ENCODE measurements at places on chromosomes 6 and 20.

DNA sequence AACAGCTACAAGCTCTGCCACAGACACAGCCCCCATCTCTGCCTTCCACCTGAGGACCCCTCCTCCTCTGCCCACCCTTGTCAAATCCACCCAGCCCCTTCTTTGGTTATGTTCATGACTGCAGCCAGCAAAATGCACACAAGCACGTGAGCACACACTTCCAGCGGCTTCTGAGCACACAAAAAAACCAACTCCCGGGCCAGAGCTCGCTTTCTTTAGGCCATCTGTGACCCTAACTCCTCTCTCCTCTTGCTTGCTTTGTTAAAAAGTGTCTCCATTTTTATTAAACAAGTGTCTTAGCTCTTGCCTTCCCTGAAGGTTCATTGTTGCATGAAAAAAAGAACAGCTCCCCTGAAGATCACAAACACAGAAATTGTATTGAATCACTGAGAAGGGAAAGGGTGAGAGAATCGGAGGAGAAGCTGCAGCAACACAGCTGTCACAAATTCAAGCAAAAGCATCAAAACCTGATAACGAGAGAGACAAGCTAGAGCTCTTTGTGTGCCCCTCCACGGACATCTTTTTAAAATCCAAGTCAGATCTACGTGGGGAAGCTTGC, 142.1 kb downstream of the CD83 start:
- no peak for DNase-seq

- no peak for DNase-seq
These were observed 577.9 kb upstream of the FLRT3 start for GRCh38 chr20:14915356-14915755.

GRCh38 chr20:35660122-35660937, 4.4 kb downstream of the CPNE1 start:
- DNase-seq, result peak; percentile 25

DNA sequence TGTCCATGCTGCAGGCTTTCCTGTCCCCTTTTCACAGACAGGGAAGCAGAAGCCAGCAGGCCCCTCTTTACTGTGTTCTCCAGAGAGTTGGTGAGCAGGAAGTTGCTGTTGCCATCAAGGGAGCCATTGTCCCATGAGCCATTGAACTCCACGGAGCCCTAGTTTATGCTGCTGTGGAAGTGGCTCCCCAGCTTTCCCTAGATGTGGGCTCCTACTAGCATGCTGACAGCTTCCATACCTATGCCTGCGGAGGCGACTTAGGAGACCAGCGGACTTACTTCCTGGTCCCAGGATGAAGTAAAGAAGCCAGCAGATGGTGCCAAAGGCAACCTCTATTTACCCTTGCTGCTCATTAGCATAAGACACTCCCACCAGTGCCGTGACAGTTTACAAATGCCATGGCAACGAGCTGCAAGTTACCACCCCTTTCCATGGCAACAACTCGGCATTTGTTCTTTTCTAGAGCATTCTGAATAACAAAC, 30.8 kb upstream of the FKBP1A start:
- no peak for DNase-seq

DNA sequence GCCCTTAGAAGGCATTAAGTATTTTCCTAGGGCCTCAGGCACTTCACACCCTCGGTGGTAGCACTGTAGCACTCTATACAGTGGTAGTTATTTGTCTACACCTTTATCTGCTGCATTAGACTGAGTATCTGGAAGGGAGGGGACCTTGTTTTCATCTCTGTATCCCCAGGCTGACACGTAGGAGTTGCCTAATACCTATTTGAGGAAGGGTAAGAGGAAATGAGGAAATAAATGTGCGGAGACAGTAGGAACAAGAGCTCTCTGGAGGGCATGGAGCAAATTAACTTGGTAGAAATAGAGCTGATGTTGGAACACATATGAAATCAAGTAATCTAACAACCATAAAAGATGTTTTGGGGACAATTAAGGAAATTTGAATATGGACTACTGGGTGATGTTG, 3.9 kb downstream of the CNPY3 start:
- DNase-seq, result no peak

DNA sequence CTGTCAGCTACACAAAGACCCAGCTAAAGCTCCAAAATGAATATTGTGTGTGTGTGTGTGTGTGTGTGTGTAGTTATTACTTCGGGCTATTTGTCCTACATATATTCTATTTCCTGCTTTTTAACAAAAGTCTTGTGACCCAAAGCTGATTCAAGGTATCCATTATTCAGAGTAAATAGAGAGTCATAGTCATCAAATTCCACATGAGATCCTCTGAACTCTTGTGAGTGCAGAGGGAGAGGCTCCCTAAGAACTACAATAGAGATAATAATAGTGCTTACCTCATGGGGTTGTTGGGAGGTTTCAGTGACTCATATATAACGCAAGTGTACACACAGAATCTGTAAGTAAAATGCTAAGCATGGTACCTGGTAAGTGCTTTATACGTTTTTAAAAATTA, 95.6 kb upstream of the SHLD1 start:
- no peak for DNase-seq

DNA sequence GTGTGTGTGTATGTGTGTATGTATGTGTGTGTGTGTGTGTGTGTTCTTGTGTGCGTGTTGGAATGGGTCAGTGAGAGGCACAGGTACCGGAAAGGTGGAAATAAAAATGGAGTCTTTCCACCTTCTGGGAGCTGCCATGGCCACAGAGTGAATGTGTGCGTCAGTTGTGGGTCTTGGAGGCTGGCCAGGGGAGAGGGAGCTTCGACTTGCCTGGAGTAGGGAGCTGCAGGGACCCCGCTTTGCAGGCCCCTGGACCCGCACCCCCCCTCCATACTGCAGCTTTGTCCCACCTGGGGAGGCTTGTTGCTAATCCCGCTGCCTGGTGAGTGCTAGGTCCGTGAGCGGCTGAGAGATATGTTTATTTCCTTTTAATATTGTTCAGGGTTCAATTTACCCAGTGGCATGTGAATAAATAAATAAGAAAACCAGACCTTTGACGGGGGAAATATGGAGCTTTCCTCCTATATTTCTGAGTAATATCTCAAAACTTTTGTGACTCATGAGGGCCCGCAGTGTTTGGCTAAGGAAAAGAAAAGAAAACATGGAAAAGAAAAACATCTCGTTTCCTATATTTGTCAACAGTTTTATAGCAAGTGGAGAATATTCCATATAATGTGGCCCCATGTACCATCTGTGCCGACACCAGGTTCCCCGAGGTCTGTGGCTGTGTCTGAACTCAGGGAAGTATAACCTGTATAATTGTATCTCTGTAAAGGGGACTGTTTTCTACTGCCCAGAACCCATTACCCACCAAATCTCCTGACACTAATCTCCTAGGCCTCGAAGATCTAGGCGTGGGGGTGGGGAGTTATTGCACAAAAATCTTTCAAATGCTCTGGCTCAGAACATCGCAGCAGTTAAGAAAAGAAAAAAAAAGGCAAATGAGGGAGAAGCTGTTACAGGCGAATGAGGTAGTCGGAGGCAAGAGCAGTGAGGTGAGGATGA, 24.6 kb upstream of the CCDC167 start:
- DNase-seq, result no peak

GRCh38 chr20:63163171-63163570, 52.8 kb downstream of the YTHDF1 start:
- DNase-seq, result no peak

DNA sequence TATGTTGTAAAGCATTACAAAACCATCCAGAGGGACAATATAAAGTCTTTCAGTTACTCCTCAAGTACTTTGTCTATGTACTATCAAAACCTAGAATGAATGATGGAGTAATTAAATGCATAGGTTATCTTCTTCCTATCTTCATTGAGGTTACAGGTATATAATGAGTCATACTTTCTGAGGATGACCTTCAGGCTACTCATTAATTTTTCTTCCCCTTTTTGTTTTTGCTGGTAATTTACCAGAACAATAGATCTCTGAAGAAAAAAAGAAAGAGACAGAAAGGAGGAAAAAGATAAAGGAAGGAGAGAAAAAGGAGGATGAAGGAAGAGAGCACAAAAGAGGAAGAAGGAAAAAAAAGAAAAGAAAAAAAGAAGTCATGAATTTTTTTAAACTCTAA, 398.4 kb downstream of the TBC1D32 start:
- DNase-seq, result no peak

- DNase-seq, result no peak
These were observed 104.9 kb upstream of the TFAP2D start for GRCh38 chr6:50608421-50608820.
